Esophagus squamous epithelium (tissue), 5 donors: ENCODE measurements at places on chromosomes 11 and 22.

DNA sequence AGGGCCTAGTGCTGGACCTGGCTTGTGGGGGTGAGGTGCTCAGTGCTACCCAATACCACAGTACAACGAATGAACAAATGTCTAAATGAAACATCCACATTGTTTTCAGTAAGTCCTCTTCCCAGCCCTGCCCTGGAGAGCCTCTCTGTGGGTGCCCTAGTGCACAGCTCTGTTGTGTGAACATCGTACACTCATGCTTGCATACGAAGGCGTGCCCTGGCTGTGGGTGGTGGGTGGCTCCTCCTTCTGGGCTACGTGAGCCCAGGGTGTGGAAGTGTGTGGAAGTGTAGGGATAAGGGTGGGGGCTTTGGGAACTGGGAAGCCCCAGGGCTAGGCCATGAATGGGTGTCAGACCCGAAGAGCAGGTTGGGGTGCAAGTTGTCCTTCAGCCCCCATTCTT is 592 bp upstream of the NLRX1 start:
- DNase-seq = no peak

GRCh38 chr11:73944085-73944484 is 6.7 kb upstream of the DNAJB13 start:
- no peak for DNase-seq

DNA sequence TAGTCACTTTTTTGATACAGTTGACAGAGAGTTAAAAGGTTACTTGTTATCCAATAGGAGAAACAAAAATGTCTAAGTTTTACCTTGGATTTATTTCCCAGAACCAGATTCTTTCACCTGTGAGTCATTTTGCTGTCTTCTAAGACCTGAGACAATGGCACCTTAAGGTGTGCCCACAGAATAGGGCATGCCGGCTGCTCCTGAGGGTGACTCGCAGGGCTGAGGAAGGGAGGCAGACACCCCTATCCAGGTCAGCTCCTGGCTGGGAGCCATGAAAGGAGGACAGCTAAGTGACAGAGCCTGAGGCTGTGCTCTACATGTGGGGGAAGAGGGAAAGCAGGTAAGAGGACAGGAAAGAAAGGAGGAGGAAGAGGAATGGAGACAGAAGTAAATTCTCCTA is 67.8 kb downstream of the RASSF10 start:
- DNase-seq = no peak

- no peak for DNase-seq
Observed at GRCh38 chr11:130904380-130904779, 11.9 kb downstream of the SNX19 start.

GRCh38 chr11:11961399-11962028 is 46.9 kb downstream of the DKK3 start:
- DNase-seq = no peak

DNA sequence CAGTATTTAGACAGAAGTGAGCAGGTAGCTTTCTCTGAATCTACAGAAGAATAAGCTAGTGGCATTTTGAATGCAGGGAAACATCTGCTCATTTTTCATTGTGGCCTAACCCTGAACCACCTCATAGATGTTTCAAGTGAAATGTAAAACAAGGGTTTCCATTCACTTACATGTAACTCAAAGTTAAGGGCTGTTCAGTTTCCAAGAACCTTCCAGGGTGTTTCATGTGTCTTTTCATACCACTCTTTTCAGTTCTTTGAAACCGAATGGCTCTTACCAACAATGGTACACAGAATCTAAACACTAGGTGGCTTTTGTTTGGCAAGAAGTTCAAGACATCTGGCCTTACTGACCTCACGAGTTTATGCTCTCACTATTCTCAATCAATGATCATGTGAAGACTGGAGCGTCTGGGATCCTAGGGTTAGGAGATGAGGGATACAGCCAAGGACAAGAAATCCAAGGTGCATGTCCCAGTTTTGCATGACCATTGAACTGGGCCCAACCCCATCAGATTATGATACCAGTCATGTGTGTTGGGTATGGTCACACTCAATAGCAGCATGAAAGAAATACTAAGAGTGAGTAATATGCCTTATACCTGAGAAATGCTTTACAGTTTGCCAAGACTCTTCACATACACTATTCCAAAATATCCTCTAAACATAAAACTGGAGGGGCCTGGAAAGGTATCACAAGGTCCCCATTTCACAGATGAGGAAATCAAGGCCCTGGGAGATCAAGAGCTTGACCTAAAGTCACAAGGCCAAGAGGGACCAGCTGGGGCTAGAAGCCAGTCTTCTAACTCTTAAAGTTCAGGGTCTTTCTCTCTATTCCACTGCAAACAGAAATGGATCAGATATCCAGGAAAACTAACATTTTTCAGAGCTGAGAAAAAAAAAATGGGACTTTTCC is 92.7 kb downstream of the ETS1 start:
- no peak for DNase-seq

- no peak for DNase-seq
Observed at GRCh38 chr11:95680169-95680929, 109.2 kb downstream of the FAM76B start.

- DNase-seq = no peak
Observed at GRCh38 chr22:24841261-24841660, 35.2 kb downstream of the SGSM1 start.

GRCh38 chr22:26994801-26995200 is 337.4 kb downstream of the MIAT start:
- no peak for DNase-seq

DNA sequence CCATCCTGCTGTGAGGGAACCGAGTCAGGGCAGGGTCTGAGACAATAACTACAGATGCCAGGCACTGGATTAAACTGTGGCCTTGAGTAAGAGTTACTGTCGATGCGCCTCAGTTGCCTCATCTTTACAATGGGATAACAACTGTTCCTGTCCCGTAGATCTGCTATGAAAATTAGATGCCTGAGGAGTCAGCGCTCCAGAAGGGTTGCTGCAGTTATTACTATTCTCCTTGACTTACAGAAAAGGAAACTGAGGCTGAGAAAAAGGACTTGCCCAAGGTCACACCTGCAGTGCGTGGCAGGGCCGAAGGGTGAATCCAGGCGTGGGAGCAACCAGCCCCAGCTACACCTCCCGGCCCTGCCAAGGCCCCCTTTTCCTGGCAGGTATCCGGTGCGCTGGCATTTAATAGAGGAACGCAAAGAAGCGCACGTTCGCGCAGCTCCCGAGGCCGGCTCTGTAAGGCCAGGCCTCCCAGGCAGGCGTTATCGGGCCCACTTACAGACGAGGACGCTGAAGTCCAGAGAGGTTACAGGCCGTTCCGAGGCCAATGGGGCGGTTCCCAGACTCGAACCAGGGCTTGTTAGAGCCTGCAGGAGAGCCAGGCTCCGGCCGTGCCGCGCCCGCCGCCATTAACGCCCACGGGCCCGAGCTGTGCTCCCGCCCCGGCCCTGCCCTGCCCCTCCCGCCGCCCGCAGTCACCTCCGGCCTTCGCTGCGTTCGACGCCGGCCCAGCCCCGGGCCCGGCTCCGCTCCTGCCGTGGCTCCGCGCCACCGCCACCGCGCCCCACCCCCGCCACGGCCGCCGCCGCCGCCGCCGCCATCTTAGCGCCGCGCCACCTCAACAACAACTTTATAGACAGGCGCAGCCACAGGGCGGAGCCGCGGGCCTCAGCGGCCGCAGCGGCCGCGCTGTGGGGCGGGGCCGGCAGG is at the start of gene C11orf68:
Gene C11orf68, minus strand, starts transcription at position 852 of the 930 bp plus-strand sequence. Its CDS starts 31 bp downstream, at position 821.
- no peak for DNase-seq

GRCh38 chr11:22635689-22636088 is 10.1 kb upstream of the FANCF start:
- no peak for DNase-seq

- DNase-seq = no peak
Observed at GRCh38 chr11:46296528-46297448, 19.3 kb downstream of the CREB3L1 start.

DNA sequence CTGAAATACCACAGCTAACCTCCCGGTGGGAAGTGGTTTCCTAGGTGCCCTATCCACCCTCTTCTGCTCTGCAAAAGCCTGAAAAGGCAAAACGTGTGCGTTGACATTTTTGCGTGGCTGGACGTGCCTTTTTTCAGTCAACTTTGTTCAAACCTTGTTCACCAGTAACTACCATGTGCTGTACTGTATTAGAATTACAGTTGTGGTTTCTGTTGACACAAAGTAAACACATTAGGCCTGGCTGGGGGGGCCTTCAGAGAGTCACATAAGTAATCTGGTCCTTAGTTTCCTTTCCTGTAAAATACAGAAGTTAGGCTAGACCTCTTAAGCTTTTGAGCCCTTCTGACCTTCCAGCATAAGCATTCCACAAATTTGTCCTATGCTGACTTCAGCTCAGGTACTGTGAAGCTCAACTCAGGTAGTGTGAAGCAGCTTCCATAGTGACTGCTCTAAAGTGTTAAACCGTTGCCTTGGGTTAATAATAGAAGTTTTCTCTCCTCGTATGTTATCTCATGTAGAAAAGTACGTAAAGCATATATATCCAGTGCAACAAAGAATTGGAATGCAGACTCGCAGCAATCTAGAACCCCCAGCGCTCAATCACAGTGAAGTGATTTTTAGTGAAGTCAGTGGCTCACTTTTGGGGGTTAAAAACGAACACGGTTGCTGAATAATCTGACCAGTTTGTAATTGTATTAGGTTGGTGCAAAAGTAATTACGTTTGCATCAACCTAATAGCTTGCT is 1.8 kb downstream of the EWSR1 start:
- DNase-seq = no peak

DNA sequence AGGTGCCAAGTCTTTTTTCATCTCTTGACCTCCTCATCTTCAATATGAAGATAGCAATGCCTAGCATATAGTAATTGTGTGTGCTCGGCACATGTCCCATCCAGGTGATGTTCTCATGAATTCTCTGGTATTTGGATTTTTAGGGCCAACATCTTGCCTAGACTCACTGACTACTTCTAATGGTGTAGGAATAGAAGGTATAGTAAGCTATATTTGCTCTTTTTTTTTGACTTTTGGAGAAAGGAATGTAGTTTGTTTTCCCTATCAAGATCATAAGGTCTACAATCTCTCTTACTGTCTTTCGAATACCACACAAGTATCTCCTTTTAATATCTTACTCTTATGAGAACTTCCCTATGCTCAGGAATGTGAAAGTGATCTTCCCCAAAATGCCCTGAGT is 3.2 kb downstream of the HBD start:
- DNase-seq = no peak

- DNase-seq = no peak
Observed at GRCh38 chr11:32435942-32436750, 807 bp upstream of the WT1 start.

DNA sequence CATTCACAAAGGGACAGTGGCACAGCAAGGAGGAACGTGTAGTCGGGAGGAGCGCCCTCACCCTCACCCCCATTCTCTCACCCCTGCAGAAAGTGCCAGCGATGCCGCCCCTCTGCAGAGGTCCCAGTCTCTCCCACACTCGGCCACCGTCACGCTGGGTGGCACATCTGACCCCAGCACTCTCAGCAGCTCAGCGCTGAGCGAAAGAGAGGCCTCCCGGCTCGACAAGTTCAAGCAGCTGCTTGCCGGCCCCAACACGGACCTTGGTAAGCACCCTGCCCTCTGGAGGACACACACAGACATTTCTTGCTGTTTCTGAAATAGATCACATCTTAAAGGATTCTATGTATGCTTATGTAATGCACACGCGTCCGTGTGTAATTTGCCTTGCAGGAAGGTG is 34.9 kb downstream of the TBC1D22A start:
- no peak for DNase-seq

- no peak for DNase-seq
Observed at GRCh38 chr11:13538044-13538443, 42.2 kb upstream of the PTH start.

GRCh38 chr11:111514216-111515031 is at the start of gene HOATZ:
HOATZ (plus strand) TSS chr11:111514778; CDS start chr11:111514785, 7 bp downstream.
- DNase-seq = no peak

DNA sequence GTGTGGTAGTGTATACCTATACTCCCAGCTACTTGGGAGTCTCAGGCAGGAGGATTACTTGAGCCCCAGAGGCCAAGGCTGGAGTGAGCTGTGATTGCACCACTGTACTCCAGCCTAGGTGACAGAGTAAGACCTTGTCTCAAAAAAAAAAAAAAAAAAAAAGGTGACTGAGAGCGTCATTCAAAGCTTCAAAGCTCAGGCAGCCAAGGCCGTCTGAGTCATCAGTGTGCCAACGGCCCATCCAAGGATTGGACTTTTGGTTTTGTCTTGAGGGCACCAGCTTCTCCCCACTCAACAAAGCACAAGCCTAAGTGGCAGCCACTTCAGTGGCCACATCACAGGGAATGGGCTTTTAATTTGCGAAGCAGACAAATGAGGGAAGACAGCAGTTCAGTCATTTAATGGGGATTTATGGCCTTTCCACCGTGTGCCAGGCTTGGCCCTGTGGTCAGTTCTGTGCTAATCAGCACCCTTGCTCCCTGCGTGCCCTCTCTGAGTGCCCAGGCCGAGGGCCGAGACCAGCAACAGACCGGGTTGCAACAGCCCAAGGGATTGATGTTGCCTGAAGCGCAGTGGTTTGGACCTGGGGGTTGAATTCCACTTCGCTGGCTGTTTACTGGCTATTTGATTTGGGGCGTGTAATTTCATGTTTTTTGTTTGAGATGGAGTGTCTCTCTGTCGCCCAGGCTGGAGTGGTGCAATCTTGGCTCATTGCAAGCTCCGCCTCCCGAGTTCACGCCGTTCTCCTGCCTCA is 30.2 kb upstream of the CRYBB3 start:
- no peak for DNase-seq

DNA sequence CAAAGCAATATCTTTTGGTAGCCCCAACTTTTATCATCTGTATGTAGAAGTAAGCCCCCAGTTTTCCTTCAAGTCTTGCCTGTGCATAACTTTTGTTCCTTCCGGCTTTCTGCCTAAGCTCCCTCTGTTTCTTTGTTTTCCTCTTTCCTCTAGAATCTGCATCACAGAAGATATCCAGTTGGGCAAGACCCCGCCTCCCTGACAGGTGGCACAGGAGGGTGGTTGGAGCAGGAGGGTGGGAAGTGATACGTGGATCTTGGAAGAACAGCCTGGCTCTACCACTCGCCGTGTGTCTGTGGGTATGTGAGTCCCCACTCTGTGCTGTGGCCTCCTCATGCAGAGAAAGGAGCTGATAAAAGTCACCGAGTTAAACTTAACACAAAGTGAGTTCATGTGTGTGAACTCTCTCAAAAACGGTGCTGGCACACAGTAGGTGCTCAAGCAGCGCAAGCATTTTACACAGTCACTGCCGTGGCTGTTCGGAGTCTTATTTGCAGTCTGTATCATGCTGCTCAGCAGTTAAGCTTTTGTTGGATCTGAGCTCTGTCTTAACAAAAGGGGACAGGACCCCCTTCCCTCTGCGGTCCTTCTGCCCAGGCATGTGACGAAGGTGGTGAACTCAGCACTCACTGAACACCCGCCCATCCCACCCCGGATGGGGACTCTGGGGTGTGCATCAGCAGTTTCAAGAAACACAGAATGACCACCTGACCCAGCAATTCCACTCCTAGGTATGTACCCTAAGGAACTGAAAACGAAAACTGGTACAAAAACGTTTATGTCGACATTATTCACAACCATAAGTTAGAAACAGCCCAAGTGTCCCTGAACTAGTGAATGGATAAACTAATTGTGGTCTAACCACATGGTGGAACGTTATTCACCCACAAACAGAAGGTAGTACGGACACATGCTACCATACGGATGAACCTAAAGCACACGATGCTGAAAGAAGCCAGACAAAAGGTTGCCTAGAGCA is 249.1 kb downstream of the CTTN start:
- no peak for DNase-seq

GRCh38 chr11:33869481-33870422 is 22.1 kb downstream of the LMO2 start:
- DNase-seq = no peak

GRCh38 chr22:29152045-29152953 is 53.4 kb upstream of the EMID1 start:
- no peak for DNase-seq

- DNase-seq = no peak
Observed at GRCh38 chr11:12130180-12130980, 20.0 kb downstream of the MICAL2 start.

GRCh38 chr11:44928144-44928543 is 22.5 kb downstream of the TP53I11 start:
- no peak for DNase-seq
